ENCODE measurements at places on chromosomes 12 and 14.

- DNase-seq = no peak
Measured at GRCh38 chr12:44674875-44675274, 201.2 kb downstream of the NELL2 start.

- no peak for DNase-seq
Measured at GRCh38 chr12:104852102-104852501, 106.0 kb downstream of the SLC41A2 start.

DNA sequence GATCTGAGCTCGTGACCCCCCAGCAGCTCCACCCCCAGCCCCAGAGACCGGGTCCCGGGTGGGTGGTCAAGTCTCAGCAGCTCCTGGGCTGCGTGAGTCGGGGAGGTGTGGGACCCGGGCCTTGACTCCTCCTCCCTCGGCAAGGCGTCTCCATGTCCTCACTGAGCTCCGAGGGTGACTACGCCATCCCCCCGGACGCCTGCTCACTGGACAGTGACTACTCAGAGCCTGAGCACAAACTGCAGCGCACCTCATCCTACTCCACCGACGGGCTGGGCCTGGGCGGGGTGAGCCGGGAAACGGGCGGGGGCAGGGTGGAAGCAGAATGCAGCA lies 28.1 kb downstream of the PIGH start:
- DNase-seq = no peak

GRCh38 chr14:100173353-100173752 lies 13.9 kb upstream of the DEGS2 start:
- no peak for DNase-seq

GRCh38 chr14:43410631-43411030 lies 1096.5 kb downstream of the FSCB start:
- DNase-seq = no peak

DNA sequence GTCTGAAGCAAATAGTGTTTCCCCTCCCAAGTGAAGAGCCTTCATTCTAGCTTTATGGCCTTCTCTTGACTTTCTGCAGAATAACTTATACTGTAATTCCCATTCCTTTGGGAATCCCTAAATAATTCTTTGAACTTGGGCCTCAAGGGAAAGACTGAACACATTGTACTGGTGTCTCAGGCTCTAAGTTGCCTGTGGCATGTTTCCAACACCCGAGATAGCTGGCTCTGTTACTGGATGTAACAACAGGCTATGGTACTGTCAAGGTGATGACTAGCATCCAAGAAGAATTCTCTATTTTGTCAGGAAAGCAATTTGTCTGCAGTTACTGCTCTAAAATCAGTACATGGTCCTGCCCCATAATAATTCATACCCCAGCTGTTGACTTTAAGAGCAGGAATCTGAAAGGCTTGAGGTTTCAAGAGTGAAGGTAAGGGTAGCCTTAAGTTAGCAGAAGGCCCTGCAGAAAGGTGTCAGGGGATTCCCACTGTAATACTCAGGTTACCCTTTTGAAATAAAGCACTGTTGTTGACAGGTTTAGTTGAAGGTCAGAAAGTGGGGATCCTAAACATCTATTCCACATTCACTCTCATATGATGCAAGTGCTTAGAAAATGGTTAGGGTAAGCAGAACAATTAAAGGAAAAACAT lies 5.2 kb downstream of the GPX2 start:
- DNase-seq = no peak

DNA sequence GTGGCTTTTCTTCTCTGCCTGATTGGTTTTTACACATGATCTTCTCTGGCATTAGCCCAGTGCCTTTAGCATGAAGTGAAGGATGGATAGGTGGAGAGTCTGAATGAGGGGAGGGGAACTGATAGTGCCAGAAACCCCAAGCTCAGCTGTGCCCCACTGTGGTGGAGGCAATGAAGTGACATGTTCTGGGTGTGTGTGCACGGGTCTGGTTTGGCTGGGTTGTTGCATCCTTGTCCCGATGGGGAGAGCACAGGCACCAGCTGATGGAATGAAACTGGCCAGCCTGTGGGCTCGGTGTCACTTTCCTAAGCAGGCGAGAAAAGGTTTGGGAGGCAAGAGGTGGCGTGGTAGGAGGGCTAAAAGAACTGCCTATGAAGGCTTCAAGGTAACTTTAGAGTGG lies 65.3 kb downstream of the CACNA1C start:
- no peak for DNase-seq

GRCh38 chr12:116920939-116921338 lies 10.2 kb downstream of the FBXW8 start:
- peak; percentile 13 for DNase-seq

DNA sequence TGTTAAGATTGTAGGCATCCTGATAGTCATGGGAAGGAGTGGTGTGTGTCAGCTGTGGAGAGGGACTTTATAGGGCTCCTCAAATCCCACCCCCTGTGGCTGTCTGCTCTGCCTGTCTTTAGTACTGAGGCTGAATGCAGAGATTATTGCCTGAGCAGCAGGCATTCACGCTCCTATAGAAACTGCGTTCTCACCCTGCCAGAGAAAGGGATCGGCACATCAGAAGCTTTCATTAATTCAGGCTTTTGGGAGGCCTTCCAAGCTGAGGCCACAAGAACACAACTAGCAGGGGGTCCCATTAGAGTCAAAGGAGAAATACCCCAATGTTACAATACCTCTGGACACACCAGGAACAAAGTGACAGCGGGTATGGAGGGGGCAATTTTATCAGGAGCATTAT lies 12.6 kb downstream of the KCNK10 start:
- DNase-seq = no peak

DNA sequence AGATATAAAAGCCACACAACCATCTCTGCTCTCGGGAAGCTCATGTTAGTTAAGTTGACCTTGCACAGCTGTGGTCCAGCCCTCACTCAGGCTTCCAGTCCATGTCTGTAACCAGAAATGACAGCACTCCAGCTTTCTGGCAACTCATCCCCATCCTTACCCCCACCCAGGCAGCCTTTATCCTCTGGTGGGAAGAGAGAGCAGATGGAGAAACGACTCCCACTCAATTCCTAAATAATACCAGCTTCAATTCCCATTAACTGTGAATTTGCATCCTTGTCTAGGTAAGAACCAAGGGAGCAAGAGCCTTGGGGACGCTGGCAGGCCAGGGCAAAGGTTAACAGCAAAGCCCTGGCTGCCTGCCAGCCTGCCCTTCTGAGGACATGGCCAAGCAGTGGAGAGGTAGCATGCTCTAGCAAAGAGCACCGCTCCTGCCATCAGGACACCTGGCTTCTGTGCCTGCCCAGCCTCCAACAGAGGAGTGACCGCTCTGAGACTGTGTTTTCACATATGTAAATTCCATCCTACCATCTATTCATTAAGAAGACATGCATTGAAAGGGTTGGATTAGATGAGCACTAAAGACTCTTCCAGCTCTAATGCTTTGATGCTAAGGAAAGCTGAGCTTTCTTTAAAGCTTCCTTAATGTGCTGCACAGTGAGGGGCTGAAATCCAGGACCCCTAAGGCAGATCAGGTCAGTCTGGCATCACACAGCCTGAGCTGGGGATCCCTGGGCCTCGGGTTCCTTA lies 236.1 kb downstream of the GRIN2B start:
- DNase-seq = no peak

DNA sequence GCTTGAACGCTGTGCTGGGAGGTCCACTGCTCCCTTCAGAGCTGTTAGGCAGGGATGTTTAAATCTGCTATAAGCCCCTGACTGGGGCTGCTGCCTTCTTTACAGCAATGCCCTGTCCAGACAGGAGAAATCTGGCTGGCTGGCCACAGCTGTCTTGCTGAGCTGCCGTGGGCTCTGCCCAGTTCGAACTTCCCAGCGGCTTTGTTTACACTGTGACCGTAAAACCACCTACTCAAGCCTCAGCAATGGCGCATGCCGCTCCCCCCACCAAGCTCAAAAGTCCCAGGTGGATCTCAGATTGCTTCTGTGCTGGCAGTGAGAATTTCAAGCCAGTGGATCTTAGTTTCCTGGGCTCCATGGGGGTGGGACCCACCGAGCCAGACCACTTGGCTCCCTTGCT lies 35.8 kb downstream of the CKAP4 start:
- no peak for DNase-seq

DNA sequence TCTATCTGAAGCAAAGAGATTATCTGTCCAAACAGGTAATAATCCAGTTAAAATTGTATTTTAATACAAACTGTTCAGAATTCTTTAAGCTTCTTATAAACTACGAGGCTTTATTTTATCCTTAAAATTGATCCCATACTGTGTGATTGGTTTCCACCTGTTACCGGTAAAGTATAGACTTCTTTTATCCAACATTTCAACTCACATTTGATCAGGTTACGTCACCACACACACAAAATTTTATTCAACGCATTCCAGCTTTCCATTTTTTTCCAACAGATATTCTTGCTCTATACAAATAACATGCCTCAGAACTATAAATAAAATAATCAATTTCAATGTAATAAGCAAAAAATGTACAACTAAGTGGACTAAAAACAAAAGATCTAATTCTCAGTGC lies 4.5 kb downstream of the NOVA1 start:
- no peak for DNase-seq

DNA sequence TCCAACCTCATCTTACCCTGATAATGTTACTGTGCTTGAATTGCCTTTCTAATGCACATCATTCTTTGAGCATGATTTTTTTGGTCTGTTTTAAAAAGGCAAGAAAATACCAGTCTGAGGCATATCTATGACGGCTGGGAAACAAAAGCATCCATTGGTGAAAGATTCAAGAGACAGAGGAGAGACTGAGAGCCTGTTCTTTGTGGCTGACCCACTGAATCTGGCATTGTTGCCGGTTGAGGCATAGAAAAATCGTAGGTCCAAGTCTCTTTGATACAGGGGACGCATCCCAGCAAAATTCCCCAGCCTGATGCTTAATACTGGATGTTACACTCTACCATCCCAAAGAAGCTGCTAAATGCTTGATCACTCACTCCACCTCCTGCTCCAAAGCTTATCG lies 2.9 kb upstream of the KLHL42 start:
- no peak for DNase-seq

GRCh38 chr14:103675957-103676356 lies 39.3 kb downstream of the XRCC3 start:
- no peak for DNase-seq

Measured in CD8-positive, alpha-beta T cell (primary cell).